Uterus (tissue), 4 donors: ENCODE measurements at places on chromosomes 4 and X.

DNA sequence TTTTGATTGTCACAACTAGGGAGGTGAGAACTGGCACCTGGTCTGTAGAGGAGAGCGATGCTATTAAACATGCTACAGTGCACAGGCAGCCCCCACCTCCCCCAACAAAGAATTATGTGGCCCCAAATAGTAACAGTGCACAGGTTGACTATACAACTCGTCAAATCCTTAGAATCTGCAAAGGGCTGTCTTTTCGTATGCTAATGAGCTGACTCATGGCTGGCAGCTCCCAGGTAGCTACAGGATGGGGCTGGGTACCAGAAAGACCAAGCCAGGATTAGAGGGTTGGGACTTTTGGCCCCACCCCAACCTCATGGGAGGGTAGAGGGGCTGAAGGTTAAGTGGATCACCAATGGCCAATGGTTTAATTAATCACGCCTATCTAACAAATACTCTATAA is 104.7 kb upstream of the SORBS2 start:
- H3K4me3 ChIP-seq = no peak overlapping the region
- H3K4me1 ChIP-seq = no peaks in the 10 kb centered on the region
- no peaks in the 10 kb centered on the region for H3K27me3 ChIP-seq
- H3K36me3 ChIP-seq = no peaks in the 10 kb centered on the region
- DNase-seq = no peak

DNA sequence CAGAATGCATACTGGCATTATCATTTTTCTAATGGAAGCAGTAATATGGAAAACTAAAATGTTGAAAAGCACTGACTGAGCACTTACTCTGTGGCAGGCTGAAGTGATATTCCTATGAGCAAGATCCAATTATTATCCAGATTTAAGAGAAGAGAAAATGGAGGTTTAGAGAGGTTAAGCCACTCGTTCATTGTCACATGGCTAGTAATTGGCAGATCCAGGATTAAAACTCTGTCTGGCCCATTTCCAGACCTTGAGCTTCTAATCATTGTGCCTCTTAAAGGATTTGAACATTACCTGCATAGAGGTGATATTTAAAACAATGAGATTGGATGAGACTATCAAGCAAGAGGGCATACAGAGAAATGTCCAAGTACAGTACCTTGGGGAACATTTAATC is 80.6 kb downstream of the MFAP3L start:
- no peaks in the 10 kb centered on the region for H3K36me3 ChIP-seq
- H3K4me1 ChIP-seq = no peaks in the 10 kb centered on the region
- no peak for DNase-seq
- H3K27ac ChIP-seq = no peak overlapping the region
- H3K27me3 ChIP-seq = no peaks in the 10 kb centered on the region
- no peak overlapping the region for H3K4me3 ChIP-seq

GRCh38 chr4:145884775-145885174 is 53.8 kb downstream of the ZNF827 start:
- no peak for DNase-seq
- no peaks in the 10 kb centered on the region for H3K36me3 ChIP-seq
- peak overlapping the region; percentile 84 for H3K27ac ChIP-seq
- H3K27me3 ChIP-seq = no peaks in the 10 kb centered on the region
- no peak overlapping the region for H3K4me3 ChIP-seq

- H3K4me1 ChIP-seq = no peaks in the 10 kb centered on the region
- no peak overlapping the region for H3K4me3 ChIP-seq
- H3K27ac ChIP-seq = no peak overlapping the region
- H3K27me3 ChIP-seq = no peaks in the 10 kb centered on the region
- no peaks in the 10 kb centered on the region for H3K36me3 ChIP-seq
These were observed 298.2 kb upstream of the ARSJ start for GRCh38 chr4:114277690-114278089.
